Stimulated activated CD4-positive, alpha-beta T cell treated with anti-CD3 and anti-CD28 coated beads, Interleukin-4, amount 100 ng/mL, for 48 hours (primary cell): ENCODE measurements at places on chromosomes 12 and 14.

GRCh38 chr12:25494926-25495325 lies 58.2 kb downstream of the LMNTD1 start:
- no peak for DNase-seq

DNA sequence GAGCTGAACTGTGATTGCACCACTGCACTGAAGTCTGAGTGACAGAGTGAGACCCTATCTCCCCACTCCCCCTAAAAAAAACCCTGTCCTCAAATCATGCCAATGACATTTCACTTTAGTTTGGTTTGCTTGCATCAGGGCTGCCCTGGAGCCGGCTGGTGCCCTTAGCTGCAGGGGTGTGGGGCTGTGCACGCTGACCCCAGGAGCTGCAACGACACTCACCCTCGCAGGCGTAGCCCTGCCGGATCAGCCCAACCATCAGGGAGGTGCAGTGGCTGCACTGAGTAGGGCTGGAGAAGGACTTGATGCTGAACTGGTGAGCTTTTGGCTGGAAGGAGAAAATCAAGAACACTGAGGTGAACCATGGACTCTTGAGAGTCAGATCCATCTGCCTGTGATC lies 29.8 kb downstream of the AMN start:
- no peak for DNase-seq

DNA sequence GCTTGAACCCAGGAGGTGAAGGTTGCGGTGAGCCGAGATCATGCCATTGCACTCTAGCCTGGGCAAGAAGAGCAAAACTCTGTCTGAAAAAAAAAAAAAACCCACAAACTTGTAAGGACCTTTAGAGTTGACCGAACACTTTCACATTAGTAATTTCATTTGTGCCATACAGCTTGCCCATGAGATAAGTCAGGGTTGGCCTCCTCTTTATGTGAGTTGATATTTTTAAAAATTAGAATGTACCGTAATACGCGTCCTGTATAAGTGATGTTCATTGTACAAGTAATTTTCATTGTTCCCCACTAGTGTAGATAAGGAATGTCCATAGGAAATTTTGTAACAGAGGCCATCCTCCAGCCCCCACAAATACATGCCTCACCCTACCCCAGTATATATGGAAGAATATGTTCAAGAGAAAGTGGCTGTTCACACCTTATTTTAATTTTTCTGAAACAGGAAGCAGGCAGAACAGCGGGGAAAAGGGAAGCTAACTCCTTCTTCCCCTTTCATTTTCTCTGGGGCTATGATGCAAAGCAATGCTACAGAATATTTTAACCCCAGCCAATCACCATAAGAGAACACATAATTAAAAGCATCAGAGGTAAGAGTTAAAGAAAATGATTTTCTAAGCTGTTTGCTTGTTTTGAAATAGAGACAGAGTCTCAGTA lies 31.9 kb upstream of the HIF1A start:
- no peak for DNase-seq

DNA sequence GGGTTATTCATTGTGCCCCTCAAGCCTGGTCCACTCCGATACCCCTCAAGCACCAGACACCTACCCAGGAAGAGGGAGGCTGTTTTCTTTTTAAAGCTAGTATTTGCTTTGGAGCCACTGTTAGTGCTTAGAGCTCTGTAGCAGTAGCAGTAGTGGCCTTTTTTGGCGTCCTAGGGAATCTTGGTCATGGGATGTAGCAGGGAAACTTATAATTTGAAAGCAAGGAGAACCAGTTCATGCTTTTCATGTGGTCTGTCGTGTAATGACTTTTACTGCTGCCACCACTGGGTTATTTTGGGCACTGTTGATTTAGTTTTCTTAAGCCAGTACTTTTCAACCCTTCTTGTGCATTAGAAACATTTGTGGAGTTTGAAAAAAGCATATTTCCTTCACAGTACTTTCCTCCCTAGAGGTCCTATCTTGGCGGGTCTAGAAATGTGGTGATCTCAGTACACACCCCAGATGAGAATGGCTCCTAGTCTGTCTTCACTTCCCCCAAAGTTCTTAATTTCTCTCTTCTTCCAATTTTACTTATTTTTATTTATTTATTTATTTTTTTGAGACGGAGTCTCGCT lies 49.7 kb downstream of the MARK3 start:
- DNase-seq: no peak

- DNase-seq: no peak
Measured at GRCh38 chr14:105046891-105047282, 18.3 kb downstream of the GPR132 start.
